PC-9 (cell line): ENCODE measurements at places on chromosomes 5 and 9. TPM values are rescaled to one million over a fixed set of nuclear protein-coding genes. Genes with fewer than 3 reads are reported as not detected.

DNA sequence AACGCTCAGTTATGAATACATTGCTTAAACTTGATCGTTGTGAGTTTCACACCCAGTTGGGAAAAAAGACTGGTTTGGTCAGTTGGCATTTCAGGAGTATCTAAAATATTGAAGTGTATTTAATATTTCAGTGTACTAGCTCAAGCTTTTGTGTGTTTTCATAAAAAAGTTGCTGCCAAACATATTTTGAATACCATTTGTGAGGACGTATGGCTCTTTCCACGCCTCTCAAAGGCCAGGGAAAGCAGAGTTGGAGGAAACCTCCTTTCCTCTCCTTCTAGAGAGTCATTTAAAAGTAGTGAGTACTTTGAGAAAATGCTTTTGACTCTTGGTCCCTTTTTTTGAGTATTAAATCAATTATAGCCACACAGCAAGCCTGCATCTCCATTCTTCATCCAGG, 43.2 kb upstream of the ANKRD33B start:
- peak; percentile 34 for DNase-seq

DNA sequence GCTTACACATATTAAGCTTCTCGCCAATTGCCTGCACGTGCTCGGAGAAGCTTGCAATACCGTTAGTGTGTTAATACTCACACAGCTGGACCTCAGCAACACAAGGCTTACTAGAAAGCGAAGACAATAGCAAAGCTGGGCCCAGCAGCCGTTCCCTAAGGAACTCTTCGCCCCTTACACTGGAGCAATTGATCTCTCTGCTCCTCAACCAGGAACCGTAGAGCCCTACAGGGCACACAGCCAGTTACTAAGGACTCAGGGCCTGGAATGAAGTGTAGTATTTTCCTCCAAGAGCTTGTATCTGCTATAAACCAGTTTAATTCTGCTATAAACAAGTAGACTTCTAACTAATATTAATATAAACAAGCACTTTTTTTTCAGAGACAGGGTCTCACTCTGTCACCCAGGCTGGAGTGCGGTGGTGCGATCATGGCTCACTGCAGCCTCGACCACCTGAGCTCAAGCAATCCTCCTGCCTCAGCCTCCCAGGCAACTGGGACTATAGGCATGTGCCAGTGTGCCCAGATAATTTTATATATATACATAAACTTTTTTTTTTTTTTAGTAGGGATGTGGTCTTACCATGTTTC, 67.0 kb upstream of the SIMC1 start:
- DNase-seq = no peak

DNA sequence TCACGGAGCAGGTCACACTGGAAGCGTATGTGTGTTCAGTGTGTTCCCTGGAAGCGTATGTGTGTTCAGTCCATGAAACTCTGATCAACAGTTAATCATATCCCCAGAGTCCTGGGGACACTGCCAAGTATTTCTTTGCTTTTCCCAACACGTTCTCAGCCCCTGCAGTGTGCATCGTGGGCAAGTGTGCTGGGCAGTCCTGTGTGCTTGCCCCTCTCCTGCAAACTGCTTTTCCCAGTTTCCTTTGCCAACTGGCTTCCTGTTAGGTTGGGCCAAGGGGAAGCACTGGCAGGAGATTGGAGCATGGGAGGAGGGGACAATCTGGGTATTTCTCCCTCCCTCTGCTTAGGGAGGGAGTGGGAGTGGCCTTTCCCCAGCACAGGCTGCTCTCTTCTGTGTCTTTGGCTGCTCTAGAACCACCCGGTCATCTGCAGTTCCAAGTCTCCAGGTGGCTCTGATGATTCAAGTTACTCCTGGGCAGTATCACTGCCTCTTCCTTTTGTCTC, 36.8 kb upstream of the NEK6 start:
- no peak for DNase-seq

- no peak for DNase-seq
Observed at GRCh38 chr5:123778641-123779040, 266.7 kb downstream of the CSNK1G3 start.

- DNase-seq = no peak
Observed at GRCh38 chr9:113543982-113544303, 80.4 kb downstream of the RGS3 start.

DNA sequence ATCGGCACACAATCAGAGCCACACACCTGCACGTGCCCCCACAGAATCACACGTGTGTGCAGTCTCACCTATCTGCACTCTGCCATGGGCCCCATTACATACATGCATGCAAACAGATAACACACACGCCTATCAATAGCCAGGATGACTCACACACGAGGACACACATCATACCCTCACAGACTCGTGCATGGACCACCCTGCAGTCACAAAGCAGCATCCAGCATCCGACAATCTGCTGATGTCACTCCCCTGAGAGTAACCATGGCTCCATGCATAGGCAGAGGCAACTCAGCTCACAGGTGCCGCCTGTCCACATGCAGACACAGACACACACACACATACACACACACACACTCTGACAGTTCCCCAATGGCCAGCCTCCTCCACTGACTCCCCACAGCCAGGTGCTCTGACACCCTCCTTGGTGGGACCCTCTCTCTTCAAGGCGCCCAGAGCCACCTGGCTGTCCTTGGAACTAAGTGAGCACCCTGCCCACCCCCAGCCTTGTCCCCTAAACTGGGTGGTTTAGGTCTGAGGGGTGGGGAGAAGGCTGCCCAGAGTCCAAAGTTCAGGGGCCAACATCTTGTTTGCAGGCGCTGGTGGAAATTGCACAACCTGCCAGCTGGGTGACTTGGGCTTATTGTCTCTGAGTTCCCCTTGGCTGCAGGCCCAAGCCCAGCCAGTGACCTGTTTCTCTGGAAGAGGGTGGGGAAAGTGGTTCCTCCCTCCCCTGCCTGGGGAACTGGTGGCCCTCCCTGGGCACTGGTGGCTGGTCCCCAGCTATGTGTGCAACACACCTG, 34.6 kb upstream of the NEK6 start:
- DNase-seq = peak; percentile 87

GRCh38 chr5:139577689-139578290, 16.7 kb downstream of the UBE2D2 start:
- DNase-seq = no peak

DNA sequence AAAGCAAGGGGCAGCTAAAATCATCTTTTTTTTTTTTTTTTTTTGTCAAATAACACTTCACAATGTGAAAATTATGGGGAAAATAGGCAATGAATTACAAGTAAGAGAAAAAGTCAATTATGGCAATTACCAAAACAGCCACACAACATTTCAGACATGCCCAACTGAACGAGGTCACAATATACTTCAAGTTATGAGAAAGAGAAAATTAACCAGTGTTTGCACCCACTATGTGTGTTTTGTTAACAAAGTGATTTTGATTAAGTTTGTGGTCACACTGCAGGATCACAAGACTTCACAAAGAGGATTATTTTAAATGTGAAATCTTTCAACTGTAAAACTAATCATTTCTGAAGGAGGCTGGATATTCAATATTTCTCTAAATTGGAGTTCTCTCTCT, 1032.8 kb upstream of the DMAC1 start:
- no peak for DNase-seq

GRCh38 chr9:101639311-101639710, 44.5 kb upstream of the PPP3R2 start:
- DNase-seq = no peak

GRCh38 chr9:120324461-120324860, 255.5 kb downstream of the CDK5RAP2 start:
- no peak for DNase-seq

DNA sequence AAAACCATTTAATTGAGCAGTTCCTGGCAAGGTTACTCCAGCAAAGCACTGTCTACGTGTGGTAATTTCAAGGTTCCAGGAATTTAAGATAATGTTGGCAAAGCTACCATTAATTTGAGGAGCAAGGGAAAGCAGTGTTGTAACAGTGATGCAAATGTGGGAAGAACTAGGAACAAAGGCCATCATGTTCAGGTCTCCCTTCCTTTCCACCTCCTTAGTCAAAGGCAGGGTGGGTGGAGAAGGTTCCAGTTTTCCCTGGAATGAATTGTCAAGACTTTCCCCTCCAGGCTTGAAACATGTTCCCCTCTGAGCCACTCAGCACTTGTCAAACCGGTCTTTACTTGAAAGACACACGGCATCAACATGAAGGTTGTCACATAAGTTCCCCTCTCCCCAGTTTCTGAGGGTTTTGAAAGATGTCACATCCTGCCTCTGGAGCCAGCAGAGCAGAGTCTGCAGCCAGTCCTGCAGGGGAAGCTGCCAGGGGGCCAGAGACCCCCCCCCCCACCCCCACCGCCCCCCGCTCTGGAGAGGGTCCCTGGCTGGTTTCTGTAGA, 226.0 kb downstream of the GAS1 start:
- DNase-seq = peak; percentile 89

DNA sequence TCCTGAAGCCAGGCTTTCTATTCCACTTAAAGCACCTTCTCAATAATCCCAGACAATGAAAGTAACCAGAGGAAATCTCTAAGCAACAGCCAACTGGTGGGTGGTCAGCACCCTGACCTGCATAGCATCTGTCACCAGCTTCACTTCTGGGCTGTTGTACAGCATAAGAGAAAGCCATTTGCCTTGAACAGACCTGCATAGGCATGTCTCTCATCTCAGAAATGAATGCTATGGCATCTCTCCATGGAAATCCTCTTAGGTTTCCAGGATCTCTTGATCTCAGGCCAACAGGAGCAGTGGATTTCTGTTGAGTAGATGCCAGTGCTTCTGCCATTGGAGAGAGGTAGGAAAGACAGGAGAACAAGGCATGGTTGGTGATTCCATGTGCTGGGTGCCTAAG, 213.6 kb downstream of the GRIA1 start:
- DNase-seq = no peak

DNA sequence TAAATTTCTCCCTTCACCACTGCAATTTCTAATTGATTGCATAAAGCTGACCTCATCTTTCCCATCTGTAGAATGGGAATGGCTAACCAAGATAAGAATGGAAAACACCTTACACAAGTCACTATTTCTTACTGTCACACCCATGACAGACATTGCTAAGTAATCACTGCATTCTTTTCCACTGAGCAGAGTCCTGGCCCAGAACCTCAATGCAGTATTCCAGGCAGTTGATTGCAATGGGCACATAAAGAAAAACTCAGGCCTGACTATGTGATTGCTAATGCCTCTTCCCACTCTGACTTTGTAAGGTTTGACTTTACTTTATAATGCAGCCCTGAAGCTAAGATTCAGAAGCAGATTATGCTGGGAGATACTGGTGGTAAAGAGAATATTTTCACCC, 29.3 kb downstream of the TRIM32 start:
- no peak for DNase-seq

Gene KIF24
- total RNA-seq = 4.5 and 6.9 TPM in 2 replicates

Gene GNE
- 20.2 and 23.2 TPM in 2 replicates for total RNA-seq

Gene IFNE
- 3.5 and 4.7 TPM in 2 replicates for total RNA-seq

Gene STPG3
- total RNA-seq = 0.45 and 0.46 TPM in 2 replicates
